Fibroblast of lung (primary cell): ENCODE measurements at places on chromosomes 6 and 20.

DNA sequence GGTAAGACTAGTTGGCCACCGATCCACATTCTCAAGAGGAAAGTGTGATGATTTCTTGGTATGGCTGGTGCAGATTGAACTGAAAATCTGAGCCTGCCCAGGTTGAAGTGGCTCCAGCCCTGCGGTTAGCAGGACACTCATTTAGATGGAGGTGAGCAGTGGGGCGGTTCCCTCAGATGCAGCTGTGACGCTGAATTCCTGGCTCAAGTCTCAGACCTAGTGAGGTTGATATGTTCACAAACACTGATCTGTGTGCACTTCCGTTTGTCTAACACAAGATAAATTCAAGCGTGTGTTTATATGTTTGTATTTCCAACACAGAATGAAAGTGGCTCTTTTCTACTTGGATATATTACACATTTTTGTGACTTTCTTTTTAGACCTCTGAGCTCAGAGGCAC is 83.4 kb upstream of the FRMD1 start:
- DNase-seq: no peak

DNA sequence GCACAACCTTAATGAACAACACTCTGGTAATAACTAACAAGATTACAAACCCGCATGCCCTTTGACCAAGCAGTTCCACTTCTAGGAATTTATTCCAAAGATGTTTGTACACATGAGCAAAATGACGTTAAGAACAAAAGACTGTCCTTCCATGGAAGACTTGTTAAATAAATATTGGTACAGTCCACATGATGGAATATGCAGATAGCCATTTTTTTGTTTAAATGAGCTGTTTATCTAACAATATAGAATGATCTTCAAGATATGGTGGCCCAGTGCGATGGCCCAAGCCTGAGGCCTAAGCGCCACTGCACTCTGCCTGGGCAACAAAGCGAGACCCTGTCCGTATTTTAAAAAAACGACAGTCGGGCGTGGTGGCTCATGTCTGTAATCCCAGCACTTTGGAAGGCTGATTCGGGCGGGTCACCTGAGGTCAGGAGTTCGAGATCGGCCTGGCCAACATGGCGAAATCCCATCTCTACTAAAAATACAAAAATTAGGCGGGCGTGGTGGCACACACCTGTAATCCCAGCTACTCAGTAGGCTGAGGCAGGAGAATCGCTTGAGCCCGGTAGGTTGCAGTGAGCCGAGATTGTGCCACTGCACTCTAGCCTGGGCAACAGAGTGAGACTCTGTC is 7.4 kb upstream of the AHCY start:
- no peak for DNase-seq

DNA sequence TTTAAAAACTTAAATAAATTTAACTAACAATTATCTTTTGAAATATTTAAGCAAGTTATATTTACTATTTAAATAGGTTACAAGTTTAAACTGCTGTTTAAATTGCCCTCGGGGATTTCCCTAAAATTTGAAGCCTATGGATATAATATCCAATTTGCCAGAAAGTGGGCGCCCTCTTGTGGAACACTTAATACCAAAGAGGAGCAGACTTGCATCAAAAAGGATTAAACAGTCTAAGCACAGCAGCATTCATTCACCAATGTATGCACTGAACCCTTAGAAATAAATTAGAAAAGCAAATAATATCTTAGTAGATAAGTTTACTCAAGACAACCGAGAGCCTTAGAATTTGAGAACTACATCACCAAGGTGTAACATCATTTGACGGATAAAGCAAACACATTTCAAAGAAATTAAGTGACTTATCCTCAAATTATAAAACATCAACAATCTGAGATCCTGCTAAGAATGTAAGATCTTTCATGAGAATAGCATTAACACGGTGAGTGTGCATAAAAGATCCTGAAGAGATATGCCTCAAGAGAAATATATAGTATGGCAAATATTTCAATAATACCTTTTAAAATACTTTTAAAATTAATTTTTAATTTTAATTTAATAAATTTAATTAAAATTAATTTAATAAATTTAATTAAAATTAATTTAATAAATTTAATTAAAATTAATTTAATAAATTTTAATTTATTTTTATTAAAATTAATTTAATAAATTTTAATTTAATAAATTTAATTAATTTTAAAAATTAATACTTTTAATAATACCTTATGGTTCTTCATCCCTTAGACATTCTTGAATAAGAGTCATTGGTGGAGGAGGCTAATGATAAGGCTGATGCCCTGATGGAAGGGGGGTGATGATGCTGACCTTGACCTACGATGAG is 11.5 kb upstream of the MEP1A start:
- peak; percentile 49 for DNase-seq

GRCh38 chr6:156933201-156934068 is 156.3 kb downstream of the ARID1B start:
- no peak for DNase-seq

DNA sequence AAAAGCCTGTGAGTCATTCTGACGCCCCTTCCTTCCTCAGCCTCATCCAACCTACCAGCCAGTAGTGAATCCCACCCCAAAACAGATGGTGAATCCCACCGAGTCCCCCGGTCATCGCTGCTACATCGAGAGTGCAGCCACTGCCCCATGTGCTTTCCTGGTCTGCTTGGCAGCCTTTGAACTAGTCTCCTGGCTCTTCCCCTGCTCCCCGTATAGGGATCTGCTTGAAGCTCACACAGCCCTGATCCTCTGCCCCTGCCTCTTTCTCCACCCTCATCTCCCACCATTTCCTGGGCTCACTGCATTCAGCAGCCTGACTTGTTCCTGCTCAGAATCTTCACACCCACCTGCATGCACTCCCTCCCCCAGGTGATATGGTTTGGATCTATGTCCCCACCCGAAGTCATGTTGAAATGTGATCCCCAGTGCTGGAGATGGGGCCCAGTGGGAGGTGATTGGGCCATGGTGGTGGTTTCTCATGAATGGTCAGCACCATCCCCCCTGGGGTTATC is 14.6 kb downstream of the SYNJ2 start:
- DNase-seq: no peak

DNA sequence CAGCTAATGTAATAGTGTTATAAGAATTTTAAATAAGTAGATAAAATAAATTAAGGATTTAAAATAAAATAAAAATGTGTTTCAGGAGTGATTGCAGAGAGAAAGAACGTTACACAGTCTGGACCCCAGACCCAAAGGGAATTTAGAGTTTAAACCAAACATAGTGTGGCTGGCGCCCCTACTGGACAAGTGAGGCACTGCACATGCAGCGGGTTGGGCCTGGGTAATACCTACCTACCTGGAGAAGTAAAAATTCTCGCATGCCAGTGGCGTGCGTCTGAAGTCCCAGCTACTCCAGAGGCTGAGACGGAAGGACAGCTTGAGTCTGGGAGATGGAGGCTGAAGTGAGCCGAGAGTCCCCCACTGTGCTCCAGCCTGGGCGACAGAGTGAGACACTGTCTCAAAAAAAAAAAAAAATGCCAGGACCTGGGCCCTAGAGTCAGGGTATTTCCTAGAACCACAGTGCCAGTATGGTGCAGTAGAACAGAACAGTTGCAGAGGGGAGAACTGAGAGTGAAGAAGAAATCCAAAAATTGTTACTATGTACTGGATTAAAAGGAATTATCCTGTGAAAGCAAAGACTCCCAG is 71.4 kb upstream of the TCF21 start:
- DNase-seq: no peak

- DNase-seq: no peak
Observed at GRCh38 chr20:25544311-25544710, 41.0 kb downstream of the NINL start.

GRCh38 chr6:137764464-137764863 is 102.6 kb upstream of the TNFAIP3 start:
- peak; percentile 28 for DNase-seq

DNA sequence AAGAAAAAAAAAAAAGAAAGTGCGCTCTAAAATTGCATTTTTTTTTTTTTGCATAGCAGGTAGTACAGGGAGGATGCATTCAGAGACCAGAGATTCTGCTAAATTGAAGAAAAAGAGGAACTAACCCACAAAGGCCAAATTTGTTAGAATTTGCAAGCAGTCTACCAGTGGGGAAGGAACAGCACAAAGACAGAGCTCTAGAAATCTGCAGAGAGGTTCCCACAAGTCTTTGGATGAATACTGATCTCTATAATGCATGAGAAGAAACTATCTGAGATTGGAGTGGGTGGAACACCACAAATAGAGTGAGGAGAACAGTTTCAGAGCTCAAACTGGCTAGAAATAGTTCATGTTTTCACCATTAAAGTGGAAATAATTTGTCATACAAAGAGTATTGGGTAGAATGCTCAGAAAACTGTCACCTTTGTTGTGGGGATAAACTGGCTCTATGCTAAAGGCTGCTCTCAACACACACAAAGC is 79.6 kb upstream of the AHI1 start:
- DNase-seq: no peak

- no peak for DNase-seq
Observed at GRCh38 chr20:47304287-47304686, 52.2 kb downstream of the ZMYND8 start.

DNA sequence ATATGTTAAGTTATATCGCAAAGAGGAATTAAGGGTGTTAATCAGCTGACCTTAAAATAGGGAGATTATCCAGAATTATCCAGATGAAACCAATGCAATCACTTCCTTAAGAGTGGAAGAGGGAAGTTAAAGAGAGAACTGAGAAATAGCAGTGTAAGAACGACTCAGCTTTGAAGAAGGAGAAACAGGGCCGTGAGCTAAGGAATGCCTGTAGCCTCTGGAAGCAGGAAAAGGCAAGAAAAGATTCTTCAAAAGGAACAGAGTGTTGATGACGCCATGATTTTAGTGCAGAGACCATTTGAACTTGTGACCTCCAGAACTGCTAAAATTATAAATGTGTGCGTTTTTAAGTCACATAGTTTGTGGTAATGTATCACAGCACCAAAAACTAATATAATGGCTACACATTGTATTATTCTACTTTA is 32.7 kb downstream of the ILRUN start:
- peak; percentile 20 for DNase-seq

DNA sequence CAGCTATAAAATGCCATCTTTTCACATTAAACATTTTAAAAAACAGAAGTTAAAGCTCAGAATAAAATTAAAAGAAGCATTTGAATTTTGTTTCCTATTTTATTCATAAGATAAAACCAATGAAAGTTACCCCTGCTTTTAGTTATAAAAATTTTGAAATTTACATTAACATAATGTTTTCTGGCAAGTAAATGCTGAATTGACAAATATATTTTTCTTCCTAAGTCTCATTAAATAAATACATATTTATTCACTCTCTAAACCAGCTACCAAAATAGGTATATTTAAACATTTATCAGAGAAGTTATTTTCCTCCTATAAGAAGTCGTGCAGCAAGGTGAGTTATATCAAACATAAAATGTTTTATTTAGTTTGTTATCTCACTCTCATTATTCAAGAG is 213.6 kb downstream of the TRDN start:
- DNase-seq: no peak

GRCh38 chr20:5918856-5919625 is 31.3 kb downstream of the TRMT6 start:
- peak; percentile 76 for DNase-seq

- DNase-seq: no peak
Observed at GRCh38 chr6:165178056-165178455, 131.3 kb downstream of the C6orf118 start.

DNA sequence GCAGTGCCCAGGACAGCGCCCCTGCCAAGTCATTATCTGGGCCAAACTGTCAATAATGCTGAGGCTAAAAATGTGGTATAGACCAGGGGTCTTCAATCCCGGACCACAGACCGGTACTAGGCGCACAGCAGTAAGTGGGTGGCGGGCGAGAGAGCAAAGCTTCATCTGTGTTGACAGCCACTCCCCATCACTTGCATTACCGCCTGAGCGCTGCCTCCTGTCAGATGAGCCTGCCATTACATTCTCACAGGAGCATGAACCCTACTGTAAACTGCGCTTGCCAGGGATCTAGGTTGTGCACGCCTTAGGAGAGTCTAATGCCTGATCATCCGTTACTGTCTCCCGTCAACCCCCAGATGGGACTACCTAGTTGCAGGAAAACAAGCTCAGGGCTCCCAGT is 91.0 kb downstream of the NFATC2 start:
- no peak for DNase-seq

- DNase-seq: no peak
Observed at GRCh38 chr6:29593199-29593855, 8.4 kb downstream of the OR2H2 start.

DNA sequence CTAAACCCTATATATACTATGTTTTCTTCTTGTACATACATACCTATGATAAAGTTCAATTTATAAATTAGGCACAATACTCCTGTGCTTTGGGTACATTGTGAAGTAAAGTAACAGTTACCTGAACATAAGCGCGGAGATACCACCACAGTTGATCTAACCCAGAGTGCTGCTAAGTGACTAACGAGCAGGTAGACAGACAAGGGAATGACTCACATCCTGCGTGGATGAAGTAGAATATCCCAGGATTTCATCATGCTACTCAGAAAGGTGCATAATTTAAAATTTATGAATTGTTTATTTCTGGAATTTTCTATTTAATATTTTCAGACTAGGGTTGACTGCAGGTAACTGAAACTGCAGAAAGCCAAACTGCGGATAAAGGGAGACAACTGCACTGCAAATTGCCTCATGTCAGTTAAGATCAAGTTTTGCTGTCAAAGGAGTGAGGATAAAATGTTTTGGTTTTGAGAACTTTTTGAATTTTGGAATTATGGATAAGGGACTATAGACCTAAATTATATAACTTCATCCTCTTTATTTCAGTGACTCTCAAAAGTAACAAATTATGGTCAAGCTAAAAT is 14.4 kb downstream of the MKKS start:
- DNase-seq: peak; percentile 66

GRCh38 chr6:39223061-39223460 is 6.2 kb downstream of the KCNK5 start:
- no peak for DNase-seq
